ENCODE measurements at places on chromosomes 1 and 21.

GRCh38 chr1:22115286-22115685 is 27.6 kb downstream of the WNT4 start:
- no peaks in the 10 kb centered on the region for H3K4me1 ChIP-seq
- H3K27ac ChIP-seq = no peak overlapping the region
- H3K27me3 ChIP-seq = no peaks in the 10 kb centered on the region
- H3K36me3 ChIP-seq = no peaks in the 10 kb centered on the region
- H3K4me3 ChIP-seq = no peak overlapping the region

- no peak overlapping the region for H3K4me3 ChIP-seq
- no peak overlapping the region for H3K27ac ChIP-seq
- no peaks in the 10 kb centered on the region for H3K4me1 ChIP-seq
- DNase-seq = no peak
- no peaks in the 10 kb centered on the region for H3K36me3 ChIP-seq
Observed at GRCh38 chr1:88275259-88275862, 408.7 kb upstream of the PKN2 start.

- no peak overlapping the region for H3K4me3 ChIP-seq
- H3K27ac ChIP-seq = no peak overlapping the region
- H3K4me1 ChIP-seq = no peaks in the 10 kb centered on the region
- H3K27me3 ChIP-seq = no peaks in the 10 kb centered on the region
Observed at GRCh38 chr1:194279975-194280374, 1093.6 kb upstream of the B3GALT2 start.

DNA sequence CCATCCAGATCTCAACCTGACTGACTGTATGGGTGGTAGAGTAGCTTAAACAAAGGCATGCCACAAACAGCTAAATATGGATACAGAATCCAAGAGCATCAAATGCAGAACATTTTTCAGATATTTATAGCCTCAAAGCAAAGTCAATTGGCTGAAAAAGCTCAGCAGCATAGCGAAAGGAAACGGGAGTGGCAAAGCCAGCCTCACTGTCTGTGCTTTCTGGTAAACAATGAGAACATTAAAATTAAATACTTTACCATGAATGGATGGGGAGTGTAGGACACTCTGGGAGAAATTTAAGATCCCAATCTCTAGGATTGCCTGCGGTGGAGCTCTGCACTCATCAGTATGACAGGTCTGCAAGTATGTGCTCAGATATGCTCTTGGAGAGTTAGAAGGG is 4.4 kb downstream of the RASAL2 start:
- no peaks in the 10 kb centered on the region for H3K36me3 ChIP-seq
- no peak overlapping the region for H3K4me3 ChIP-seq
- no peak overlapping the region for H3K27ac ChIP-seq
- H3K4me1 ChIP-seq = peaks cover 9% of the 10 kb centered on the region
